Nephron progenitor cell (in vitro differentiated cells): ENCODE measurements at places on chromosomes 1 and 21.

DNA sequence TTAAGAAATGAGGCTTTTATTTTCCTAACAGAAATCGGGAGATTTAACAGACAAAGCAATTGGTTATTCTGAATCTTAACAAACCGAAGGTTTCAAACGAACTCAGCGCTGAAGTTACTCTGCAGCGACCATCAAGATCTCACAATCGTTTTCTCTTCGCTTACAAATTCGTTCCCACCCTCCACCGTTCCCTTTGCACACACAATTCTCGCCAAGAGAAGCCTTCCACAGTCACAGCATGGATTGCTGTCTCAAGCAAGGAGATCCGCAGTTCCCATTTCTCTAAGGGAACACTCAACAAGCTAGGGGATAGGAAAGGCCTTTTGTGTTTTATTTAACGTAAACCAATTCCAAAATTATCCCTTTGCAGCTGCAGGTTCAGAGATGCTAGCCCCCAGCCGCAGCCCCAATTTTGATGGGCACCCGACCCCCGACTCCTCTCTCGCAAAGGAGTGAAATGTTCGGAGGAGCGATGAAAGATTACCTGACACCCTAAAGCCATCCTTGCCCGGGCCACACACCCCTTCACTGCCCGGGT lies 755 bp downstream of the FBXO42 start:
- DNase-seq = no peak

GRCh38 chr1:12608311-12608957 lies 9.6 kb downstream of the DHRS3 start:
- no peak for DNase-seq

DNA sequence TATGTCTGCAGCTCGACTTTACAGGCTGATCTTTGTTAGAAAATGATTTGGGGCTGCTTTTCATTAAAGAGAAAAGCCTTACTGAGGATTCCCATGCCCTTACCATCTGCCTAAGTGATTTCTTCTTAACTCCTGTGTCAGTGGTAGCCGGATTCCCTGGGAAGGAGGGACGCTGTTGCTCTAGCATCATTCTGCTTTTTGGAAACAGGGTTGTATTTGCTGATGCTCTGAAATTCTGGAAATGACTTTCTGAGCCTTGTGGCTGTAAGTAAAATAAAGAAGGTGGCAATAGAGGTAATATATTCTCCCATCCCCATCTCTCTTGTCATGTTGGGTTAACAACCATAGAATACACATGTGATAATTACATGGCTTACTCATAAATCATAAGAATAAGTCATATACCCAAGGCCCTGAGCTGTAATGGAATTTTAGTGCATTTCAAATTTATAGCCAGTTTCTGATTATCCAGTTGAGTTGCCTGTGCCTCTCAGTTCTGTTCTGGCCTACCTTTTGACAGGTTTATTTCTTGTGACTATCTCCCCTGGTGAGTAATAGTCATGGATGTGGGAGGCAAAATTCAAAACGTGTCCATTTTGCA lies 74.4 kb downstream of the AK4 start:
- DNase-seq = no peak

GRCh38 chr1:95311014-95311413 lies 77.0 kb downstream of the RWDD3 start:
- DNase-seq = no peak

GRCh38 chr21:45421071-45421845 lies 16.3 kb downstream of the COL18A1 start:
- DNase-seq = no peak

DNA sequence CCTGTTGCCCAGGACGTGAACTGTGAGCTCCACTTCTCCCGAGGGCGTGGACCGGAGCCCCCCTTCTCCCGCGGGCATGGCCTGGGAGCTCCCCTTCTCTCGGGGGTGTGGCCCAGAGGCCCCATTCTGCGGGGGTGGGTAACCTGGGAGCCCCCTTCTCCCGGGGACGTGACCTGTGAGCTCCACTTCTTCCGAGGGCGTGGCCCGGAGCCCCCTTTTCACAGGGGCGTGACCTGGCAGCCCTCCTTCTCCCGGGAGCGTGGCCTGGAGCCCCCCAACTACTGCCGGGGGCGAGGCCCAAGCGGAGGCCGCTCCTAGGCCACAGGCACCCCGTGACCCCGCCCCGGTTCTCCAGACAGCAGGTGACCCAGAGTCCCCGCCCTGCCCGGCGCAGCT lies 320 bp downstream of the C1orf174 start:
- no peak for DNase-seq

DNA sequence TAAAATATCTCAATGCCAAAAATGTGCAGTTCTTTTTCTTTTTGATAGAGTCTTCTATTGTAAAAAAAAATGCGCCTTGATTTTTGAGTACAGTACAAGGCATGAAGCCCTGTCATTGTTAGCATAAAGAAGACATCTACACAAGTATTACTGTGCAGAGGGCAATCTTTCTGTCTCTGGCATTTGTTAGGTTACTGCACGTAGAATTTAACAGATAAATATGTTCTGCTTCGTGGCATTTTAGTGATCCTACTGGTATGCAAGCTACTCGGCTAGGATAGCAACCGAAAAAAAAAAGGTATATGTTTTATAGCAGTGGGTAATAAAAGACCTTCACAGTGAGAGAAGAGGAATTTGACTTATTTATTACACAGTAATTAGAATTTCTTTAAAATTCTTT lies 492.9 kb upstream of the ADGRL2 start:
- no peak for DNase-seq

DNA sequence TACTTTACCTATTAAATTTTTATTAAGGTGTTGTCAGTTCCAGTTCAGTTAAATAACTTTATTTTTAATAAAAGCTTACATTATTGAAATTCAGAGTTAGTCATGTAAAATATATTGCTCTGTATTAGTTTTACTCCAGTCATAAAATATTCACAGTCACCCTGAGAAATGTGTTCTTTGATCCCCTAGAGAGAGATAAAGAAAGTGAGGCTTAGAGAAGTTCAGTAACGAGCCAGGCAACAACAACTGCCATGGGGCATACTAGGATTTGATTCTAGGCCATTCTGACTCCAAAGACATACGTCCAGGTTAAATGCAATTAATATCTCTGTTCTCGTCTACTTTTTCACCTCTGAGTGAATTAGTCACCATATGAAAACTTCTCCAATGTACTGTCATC lies 761.9 kb upstream of the CXADR start:
- DNase-seq = no peak

DNA sequence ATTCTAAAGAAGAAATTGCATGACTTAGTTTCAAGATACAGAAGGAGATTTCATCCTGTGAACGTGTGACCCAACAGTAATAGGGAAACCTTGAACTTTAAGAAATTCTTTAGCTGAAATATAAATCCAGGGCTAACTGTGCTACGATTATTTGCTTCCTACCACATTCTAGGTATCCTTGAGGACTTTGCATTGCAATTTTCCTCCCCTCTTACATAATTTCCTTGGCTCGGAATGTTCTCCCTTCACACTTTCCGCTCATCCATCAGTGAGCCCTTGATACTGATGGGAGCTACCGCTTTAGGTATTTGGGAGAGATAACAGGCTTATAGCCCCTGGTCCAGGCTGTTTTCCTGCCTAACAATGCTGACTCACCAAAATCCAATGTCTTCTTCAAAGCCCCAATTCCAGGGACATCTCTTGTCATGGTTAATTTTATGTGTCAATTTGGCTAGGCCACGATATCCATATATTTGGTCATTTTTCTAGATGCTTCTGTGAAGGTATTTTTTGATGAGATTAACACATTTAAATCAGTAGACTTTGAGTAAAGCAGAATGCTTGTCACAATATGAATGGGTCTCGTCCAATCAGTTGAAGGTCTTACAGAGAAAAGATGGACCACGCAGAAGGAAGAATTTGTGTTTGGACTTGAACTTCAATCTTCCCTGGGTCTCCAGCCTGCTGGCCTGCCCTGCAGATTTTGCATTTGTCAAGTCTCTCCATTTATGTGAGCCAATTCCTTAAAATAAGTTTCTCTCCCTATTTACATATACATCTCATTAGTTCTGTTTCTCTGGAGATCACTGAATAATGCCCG lies 121.2 kb downstream of the PTPN14 start:
- DNase-seq = no peak

- no peak for DNase-seq
These were observed 56.6 kb downstream of the PCNX2 start for GRCh38 chr1:233238884-233239431.

- DNase-seq = no peak
These were observed 647.1 kb downstream of the PTPRU start for GRCh38 chr1:29883411-29883832.

- DNase-seq = no peak
These were observed 86.2 kb downstream of the TEX35 start for GRCh38 chr1:178599087-178599486.

- DNase-seq = no peak
These were observed 27.6 kb downstream of the CRP start for GRCh38 chr1:159686599-159687299.

DNA sequence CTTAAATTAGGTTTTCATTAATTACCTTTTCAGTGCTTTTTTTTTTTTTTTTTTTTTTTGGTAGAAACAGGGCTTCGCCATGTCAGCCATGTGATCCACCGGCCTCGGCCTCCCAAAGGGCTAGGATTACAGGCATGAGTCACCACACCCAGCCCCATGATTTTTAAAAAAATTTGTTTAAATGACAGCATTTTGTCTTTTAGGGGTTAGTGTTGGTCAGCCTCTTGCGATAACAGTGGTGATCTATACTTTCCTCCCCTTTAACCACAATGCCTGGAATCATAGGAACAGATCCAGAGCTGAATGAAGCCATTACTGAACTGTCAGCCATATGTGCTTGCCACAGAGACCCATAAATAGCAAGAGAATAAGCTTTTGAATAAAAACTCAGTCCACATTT lies 73.9 kb downstream of the CACHD1 start:
- DNase-seq = no peak

DNA sequence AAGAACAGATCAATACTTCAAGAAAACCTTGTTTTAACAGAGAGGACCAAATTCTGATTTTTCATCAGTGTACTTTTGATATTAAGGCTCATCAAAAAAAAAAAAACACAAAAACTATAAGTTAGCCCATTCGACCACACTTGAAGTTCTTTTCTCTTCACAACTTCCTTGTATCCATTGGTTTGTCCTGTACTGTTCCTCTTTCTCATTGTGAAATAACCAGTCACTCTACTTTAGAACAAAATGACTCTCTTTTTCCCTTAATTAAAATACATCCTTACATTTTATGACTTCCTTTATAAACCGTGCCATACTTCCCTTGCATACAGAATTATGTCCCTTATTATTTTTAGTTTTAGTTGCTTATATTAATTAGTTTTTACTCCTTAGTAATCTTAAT lies 8.4 kb downstream of the QSOX1 start:
- no peak for DNase-seq

DNA sequence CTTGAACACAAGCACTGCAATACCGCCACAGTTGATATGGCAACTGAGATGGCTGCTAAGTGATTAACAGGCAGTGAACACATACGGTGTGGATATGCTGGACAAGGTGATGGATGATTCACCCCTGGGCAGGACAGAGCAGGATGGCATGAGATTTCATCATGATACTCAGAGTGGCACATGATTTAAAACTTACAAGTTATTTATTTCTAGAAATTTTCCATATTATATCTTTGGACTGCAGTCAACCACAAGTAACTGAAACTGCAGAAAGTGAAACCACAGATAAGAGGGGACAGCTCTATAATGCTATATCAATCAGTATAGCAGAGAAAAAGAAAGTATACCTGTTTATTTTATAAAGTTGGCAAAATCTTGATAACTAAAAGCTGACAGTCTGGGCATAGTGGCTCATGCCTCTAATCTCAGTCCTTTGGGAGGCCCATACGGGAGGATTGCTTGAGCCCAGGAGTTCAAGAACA lies 47.9 kb downstream of the PHACTR4 start:
- no peak for DNase-seq

- no peak for DNase-seq
These were observed 5.1 kb downstream of the NAV1 start for GRCh38 chr1:201543871-201544642.
